ENCODE measurements at places on chromosomes 1 and 21. TPM values are rescaled to one million over a fixed set of nuclear protein-coding genes. Genes with fewer than 3 reads are reported as not detected.

DNA sequence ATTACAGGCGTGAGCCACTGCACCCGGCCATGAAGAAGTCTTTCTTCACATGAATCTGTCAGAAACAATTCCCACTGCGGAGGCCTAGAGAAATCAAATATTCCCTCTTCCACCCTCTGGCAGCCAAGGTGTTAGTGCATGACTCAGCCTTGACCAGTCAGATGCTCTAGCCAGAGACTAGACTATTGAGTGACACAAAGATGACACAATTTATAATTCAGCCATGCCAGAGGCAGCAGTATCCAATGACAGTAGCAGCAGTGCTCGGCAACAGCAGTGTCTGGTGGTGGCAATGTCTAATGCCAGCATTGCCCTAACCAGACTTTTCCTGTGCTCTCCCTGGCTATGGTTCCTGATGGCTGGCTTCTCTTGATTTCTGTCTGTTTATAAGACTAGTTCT, 8.7 kb downstream of the CTXND2 start:
- no peak for DNase-seq

DNA sequence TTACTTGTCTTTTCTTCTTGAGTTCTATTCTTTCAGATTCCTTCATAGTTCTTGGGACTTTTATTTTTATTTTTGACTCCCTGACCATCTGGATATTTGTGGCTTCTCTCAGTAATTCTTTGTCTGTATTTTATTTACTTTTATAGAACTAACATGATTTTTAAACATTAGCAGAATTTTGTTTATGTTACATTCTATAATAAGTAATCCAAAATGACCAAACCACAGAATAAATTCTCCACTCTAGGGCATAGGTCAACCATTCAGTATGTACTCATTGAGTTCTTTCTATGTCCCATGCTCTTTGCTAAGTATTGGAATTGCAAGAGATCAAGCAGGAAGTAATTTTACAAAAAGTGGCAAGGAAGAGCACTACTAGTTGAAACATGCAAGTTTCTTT, 969.0 kb downstream of the TTLL7 start:
- peak; percentile 63 for DNase-seq

DNA sequence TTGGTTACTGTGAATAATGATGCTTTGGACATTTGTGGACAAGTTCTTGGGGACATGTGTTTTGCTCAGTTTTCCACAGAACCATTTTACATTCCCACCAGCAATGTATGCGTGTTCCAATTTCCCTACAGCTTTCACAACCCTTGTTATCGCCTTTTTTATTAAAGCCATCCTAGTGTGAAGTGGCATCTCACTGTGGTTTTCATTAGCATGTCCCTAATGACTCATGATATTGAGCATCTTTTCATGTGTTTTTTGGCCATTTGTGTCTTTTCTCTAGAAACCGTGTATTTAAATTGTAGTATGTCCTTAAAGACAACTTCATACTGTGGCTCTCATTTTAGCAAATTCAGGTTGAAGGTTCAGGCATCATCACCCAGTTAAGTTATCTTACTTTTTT, 132.1 kb downstream of the TGFBR3 start:
- DNase-seq = no peak

GRCh38 chr1:161229896-161230295, 4.0 kb downstream of the TOMM40L start:
- DNase-seq = no peak

GRCh38 chr1:41281334-41281733, 39.2 kb upstream of the SCMH1 start:
- DNase-seq = no peak

DNA sequence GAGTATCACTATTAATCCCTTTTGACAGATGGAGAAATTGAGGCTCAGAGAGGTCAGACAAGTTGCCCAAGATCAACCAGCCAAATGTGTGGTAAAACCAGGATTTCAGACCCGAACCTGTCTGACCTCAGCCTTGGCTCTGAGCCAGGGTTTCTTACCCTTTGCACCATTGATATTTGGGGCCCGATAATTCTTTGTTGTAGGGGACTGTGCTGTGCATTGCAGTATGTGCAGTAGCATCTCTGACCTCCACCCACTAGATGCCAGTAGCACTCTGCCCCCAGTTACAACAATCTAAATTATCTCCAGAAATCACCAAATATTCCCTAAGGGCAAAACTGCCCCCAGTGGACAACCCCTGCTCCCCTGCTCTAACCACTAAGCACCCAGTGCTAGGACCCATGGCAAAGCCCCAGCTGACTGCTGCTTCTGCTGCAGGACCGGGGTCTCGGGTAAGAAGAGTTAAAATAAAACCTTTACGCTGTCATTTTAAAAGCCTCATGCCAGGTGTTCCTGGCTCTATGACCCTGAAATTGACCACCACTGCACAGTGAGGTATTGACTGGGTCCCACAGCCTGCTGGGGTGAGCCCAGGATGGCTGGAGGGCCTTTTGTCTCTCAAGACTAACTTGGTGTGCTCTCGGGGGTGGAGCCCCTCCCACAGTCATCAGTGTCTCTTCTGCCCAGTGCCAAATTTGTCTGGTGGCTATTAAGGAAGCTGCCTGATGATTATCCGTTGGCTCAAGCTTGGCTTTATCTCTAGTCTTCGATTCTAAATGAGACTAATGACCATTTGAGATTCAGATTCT, 5.6 kb upstream of the MAN1C1 start:
- DNase-seq = peak; percentile 24

GRCh38 chr1:225453797-225454648, 26.2 kb upstream of the LBR start:
- peak; percentile 70 for DNase-seq

- DNase-seq = peak; percentile 51
These were observed 884 bp downstream of the LHX4 start for GRCh38 chr1:180230791-180231505.

DNA sequence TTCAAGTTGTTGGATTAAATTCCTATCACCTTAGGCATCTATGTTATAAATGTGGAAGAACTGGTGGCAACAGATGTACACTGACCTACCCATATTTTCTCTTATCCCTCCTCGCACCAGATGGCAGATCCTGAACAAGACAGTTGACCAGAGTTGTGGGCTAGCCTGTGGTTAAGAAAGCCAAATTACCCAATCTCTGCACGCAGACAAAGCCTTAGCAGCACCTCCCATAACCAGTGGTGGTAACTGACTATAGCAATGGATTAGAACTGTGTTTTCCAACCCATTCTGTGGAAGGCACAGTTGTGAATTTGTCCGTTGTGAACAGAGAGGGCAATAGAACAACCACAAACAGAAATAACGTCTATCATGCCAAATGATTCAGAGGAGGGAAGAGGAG, 20.6 kb downstream of the ABCB10 start:
- DNase-seq = no peak

DNA sequence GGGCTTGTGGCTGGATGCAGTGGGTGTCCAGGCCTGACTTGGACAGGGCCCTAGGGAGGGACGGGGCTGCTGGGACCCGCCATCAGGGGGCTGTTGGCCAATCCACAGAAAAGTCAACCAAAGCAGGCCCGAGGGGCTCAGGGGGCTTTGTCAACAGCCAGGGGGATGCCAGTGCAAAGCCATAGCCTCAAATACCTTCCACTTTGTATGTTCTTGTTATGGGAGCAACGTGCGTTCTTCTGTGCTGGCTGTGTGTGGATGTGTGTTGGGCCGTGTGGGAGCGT, 35.4 kb upstream of the ARF1 start:
- DNase-seq = no peak

DNA sequence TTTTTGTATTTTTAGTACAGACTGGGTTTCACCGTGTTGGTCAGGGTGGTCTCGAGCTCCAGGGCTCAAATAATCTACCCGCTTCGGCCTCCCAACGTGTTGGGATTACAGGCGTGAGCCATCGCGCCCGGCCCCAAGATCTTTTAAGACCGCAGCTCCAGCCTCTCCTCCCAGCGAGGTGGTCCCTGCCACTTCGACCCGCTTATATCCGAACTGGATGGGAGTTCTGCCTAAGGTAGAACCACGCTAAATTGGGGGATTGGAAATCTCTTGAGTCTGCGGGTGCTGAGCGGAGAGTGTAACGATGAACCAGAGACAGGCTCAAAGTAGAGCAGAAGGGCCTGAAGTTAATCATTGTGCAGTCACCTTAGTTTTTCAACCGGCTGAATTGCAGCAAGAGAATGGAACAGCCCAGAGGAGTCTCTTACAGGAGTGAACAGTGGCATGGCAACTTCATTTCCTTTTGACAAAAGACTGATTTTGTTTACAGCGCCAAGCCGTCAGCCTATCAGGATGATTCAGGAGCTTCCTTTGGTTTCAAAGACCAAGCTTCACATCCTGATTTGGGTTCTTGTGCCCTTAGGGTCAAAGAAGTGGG, 726 bp upstream of the CYB5R1 start:
- no peak for DNase-seq

GRCh38 chr1:218658899-218659298, 313.8 kb downstream of the TGFB2 start:
- peak; percentile 58 for DNase-seq

GRCh38 chr1:182051938-182052337, 9.6 kb downstream of the ZNF648 start:
- no peak for DNase-seq

DNA sequence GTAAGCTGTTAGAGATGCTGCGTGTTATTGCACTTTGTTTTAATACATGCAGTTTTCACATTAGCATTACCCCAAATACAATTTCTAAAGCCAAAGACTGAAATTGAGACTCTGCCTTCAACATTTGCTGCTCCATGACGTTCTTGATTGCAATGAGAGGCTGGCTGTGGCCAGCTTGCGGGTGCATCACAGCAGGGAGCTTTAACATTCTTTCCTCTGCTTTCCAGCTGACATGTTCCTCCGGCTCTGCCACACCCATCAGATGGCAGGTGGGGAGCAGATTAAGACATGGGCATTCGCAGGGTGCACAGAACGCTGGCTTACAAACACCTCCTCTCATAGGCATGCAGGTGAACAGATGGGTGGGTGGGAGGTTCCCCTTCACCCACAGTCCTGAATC, 314.1 kb downstream of the DISC1 start:
- no peak for DNase-seq

GRCh38 chr1:8908388-8909151, 30.1 kb upstream of the ENO1 start:
- no peak for DNase-seq

Gene DNAH14
- total RNA-seq = 13.5 TPM

Gene DHCR24
- total RNA-seq = 186 TPM

Gene IKBKE
- 25.8 TPM for total RNA-seq

Gene LAPTM5
- total RNA-seq = not detected

Gene UMODL1
- not detected for total RNA-seq

Gene OR2L13
- total RNA-seq = not detected

Gene DYNLT5
- total RNA-seq = 1.7 TPM

Gene OR6K3
- not detected for total RNA-seq

Gene COL18A1
- 33.7 TPM for total RNA-seq
